ENCODE measurements at places on chromosomes 7 and 10. TPM values are rescaled to one million over a fixed set of nuclear protein-coding genes. Genes with fewer than 3 reads are reported as not detected.

GRCh38 chr10:81814842-81815241 is 60.2 kb upstream of the NRG3 start:
- no peak overlapping the region for H3K4me3 ChIP-seq
- H3K27ac ChIP-seq: no peak overlapping the region

DNA sequence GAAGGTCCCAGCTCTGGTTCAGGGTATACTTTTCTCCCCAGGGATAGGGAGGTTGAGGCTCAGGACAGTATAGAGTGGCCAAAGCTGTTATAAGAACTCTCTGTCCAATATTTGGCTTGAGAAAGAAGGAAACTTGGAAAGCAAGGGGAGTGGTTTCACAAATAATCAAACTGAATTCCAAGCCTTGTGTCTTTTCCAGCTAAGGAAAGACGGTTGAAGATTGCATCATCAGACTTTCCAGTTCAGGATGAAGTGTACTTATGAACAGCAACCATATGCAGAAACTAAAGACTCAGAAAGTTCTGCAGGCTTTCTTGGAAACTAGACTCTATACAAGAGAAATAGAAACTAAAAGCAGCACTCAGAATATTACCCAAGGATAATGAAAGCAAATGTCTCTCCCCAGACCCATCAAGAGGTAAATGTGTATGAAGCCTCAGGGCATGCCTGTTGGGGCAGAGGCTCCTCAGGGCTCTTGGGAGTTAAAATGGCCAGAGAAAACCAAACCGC is 46.4 kb downstream of the RAMP3 start:
- H3K36me3 ChIP-seq: no peaks in the 10 kb centered on the region
- no peak overlapping the region for H3K4me3 ChIP-seq
- H3K4me1 ChIP-seq: no peaks in the 10 kb centered on the region
- H3K27ac ChIP-seq: no peak overlapping the region
- no peak for DNase-seq

GRCh38 chr10:49605939-49606509 is 4.1 kb upstream of the SLC18A3 start:
- H3K4me3 ChIP-seq: no peak overlapping the region
- H3K27me3 ChIP-seq: peaks cover 18% of the 10 kb centered on the region
- H3K27ac ChIP-seq: no peak overlapping the region
- H3K4me1 ChIP-seq: no peaks in the 10 kb centered on the region

DNA sequence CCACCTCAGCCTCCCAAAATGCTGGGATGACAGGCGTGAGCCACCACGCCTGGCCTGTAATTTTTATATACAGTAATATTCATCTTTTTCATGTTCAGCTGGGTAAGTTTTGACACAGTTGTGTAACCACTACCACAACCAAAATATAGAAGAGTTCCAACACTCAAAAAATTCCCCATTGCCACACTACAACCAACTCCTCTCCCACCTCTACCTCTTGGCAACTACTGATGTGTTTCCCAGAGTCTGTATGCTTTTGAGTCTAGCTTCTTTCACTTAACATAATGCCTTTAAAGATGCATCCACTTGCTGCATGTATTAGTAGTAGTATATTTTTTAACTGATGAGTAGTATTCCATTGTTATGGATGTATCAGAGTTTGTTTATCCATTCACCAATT is 90.7 kb downstream of the SRPK2 start:
- H3K27ac ChIP-seq: no peak overlapping the region
- DNase-seq: no peak
- H3K4me1 ChIP-seq: no peaks in the 10 kb centered on the region
- no peaks in the 10 kb centered on the region for H3K36me3 ChIP-seq
- no peak overlapping the region for H3K4me3 ChIP-seq
- H3K27me3 ChIP-seq: no peaks in the 10 kb centered on the region

GRCh38 chr10:115214829-115215228 is 121.7 kb downstream of the ATRNL1 start:
- no peak overlapping the region for H3K4me3 ChIP-seq
- H3K27me3 ChIP-seq: no peaks in the 10 kb centered on the region
- H3K4me1 ChIP-seq: no peaks in the 10 kb centered on the region
- no peaks in the 10 kb centered on the region for H3K36me3 ChIP-seq
- DNase-seq: peak; percentile 3

DNA sequence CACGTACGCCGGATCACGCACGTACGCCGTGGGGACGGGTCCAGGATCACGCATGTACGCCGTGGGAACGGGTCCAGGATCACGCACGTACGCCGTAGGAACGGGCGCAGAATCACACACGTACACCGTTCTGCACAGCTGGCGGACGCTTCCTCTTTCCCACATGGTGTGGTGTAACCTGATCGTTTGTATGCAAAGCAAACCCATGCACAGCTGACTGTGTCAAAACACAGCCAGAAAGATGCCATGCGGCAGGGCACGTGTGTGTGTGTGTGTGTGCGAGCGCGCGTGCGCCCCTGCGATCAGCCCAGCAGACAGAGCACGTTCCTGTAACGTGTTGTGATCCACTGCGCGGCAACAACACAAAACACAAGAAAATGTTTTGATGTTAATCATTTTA is 573.6 kb downstream of the DNAJB6 start:
- peak; percentile 23 for DNase-seq
- no peaks in the 10 kb centered on the region for H3K36me3 ChIP-seq
- no peak overlapping the region for H3K4me3 ChIP-seq

DNA sequence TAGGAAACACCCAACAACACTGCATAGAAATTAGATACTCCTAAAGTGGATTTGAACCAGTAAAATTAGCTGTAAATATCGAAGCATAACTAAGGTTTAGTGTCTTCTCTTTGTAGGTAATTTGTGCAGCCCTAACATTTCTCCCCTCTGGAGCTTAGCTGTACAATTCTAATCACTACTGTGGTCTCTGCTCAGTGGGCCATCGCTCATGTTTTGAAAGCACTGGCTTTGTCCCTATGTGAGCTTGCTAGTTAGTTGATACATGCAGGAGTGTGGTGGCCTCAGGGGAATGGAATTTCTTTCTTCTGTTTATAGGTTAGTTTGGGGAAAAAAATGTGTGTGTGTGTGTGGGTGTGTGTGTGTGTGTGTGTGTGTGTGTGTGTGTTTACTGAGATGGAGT is 373.1 kb downstream of the DPP6 start:
- no peaks in the 10 kb centered on the region for H3K27me3 ChIP-seq
- H3K27ac ChIP-seq: no peak overlapping the region

- no peaks in the 10 kb centered on the region for H3K27me3 ChIP-seq
- no peak overlapping the region for H3K4me3 ChIP-seq
- no peak overlapping the region for H3K27ac ChIP-seq
- no peaks in the 10 kb centered on the region for H3K4me1 ChIP-seq
- DNase-seq: no peak
- no peaks in the 10 kb centered on the region for H3K36me3 ChIP-seq
Observed at GRCh38 chr7:151676759-151677158, 157.1 kb upstream of the RHEB start.

- no peak overlapping the region for H3K27ac ChIP-seq
- no peaks in the 10 kb centered on the region for H3K27me3 ChIP-seq
Observed at GRCh38 chr10:19918794-19919193, 102.6 kb downstream of the PLXDC2 start.

DNA sequence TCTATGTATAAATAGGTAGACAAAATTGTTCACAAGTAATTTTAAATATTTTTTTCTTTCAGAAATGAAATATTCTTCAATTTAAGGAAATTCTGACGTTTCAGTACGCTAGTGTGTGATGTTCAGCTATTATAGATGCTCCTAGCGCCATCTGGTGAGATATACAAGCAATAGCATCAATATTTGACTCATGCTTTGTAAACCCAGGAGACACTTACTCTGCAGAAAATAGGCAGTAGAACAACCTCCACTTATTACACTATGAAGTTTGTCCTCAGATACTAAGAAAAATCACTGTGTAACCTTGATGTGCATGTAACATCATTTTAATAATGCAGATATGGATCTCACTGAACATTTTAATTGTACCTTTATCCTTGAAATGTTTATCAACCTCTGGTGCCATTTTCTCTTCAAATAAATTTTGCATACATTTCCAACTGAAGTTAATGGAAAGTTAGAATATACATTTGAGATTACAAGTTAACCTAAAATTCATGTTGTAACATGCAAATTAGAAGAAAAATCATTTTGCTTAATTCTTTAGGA is 151.5 kb upstream of the FAM3C start:
- no peaks in the 10 kb centered on the region for H3K36me3 ChIP-seq
- peak; percentile 58 for DNase-seq
- no peaks in the 10 kb centered on the region for H3K4me1 ChIP-seq
- no peak overlapping the region for H3K27ac ChIP-seq
- no peaks in the 10 kb centered on the region for H3K27me3 ChIP-seq
- no peak overlapping the region for H3K4me3 ChIP-seq

DNA sequence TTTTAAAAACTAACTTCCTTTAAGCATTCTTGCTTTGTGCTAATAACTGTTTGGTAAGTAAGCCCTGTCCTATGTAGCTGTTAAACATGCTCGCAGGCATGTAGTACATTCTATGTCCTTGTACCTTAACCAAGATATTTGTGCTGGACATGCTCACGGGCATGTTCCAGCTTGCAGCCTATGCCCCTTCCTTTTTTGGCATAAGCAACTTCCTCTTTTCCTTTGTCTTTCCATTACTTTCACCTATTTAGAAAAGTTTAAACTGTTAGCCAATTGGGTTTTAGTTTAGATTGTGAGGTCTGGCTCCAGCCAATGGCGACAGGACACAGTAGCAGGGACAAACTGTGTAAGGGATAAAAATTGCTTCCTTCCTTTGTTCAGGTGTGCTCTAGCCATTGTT is 14.4 kb upstream of the APBB1IP start:
- H3K4me1 ChIP-seq: no peaks in the 10 kb centered on the region
- H3K27me3 ChIP-seq: no peaks in the 10 kb centered on the region
- no peak for DNase-seq
- H3K36me3 ChIP-seq: no peaks in the 10 kb centered on the region
- H3K27ac ChIP-seq: no peak overlapping the region

GRCh38 chr10:93068411-93069244 is 5.1 kb upstream of the CYP26A1 start:
- H3K4me1 ChIP-seq: no peaks in the 10 kb centered on the region
- DNase-seq: no peak
- no peak overlapping the region for H3K27ac ChIP-seq
- H3K4me3 ChIP-seq: no peak overlapping the region
- peaks cover 78% of the 10 kb centered on the region for H3K27me3 ChIP-seq
- H3K36me3 ChIP-seq: no peaks in the 10 kb centered on the region

GRCh38 chr10:98675902-98676301 is 229.2 kb upstream of the HPS1 start:
- H3K27ac ChIP-seq: no peak overlapping the region
- no peaks in the 10 kb centered on the region for H3K36me3 ChIP-seq
- H3K27me3 ChIP-seq: no peaks in the 10 kb centered on the region
- no peaks in the 10 kb centered on the region for H3K4me1 ChIP-seq
- H3K4me3 ChIP-seq: no peak overlapping the region

- no peaks in the 10 kb centered on the region for H3K27me3 ChIP-seq
- no peak for DNase-seq
- H3K4me3 ChIP-seq: no peak overlapping the region
- no peaks in the 10 kb centered on the region for H3K36me3 ChIP-seq
- no peak overlapping the region for H3K27ac ChIP-seq
Observed at GRCh38 chr7:24587853-24588252, 14.6 kb downstream of the PALS2 start.

GRCh38 chr10:27622596-27622995 is 118.5 kb downstream of the RAB18 start:
- H3K27ac ChIP-seq: no peak overlapping the region
- no peaks in the 10 kb centered on the region for H3K27me3 ChIP-seq
- no peaks in the 10 kb centered on the region for H3K36me3 ChIP-seq
- H3K4me1 ChIP-seq: no peaks in the 10 kb centered on the region

- DNase-seq: no peak
- H3K4me3 ChIP-seq: no peak overlapping the region
- H3K27me3 ChIP-seq: no peaks in the 10 kb centered on the region
- no peaks in the 10 kb centered on the region for H3K36me3 ChIP-seq
- no peak overlapping the region for H3K27ac ChIP-seq
- H3K4me1 ChIP-seq: no peaks in the 10 kb centered on the region
Observed at GRCh38 chr10:78715435-78715834, 353.3 kb upstream of the ZMIZ1 start.

GRCh38 chr7:146736446-146737190 is 620.0 kb downstream of the CNTNAP2 start:
- no peaks in the 10 kb centered on the region for H3K4me1 ChIP-seq
- no peaks in the 10 kb centered on the region for H3K27me3 ChIP-seq
- no peaks in the 10 kb centered on the region for H3K36me3 ChIP-seq
- H3K4me3 ChIP-seq: no peak overlapping the region
- H3K27ac ChIP-seq: no peak overlapping the region

GRCh38 chr7:157930926-157931466 is 594.2 kb downstream of the DNAJB6 start:
- H3K27me3 ChIP-seq: no peaks in the 10 kb centered on the region
- H3K4me1 ChIP-seq: no peaks in the 10 kb centered on the region
- H3K36me3 ChIP-seq: no peaks in the 10 kb centered on the region
- DNase-seq: no peak
- no peak overlapping the region for H3K4me3 ChIP-seq

DNA sequence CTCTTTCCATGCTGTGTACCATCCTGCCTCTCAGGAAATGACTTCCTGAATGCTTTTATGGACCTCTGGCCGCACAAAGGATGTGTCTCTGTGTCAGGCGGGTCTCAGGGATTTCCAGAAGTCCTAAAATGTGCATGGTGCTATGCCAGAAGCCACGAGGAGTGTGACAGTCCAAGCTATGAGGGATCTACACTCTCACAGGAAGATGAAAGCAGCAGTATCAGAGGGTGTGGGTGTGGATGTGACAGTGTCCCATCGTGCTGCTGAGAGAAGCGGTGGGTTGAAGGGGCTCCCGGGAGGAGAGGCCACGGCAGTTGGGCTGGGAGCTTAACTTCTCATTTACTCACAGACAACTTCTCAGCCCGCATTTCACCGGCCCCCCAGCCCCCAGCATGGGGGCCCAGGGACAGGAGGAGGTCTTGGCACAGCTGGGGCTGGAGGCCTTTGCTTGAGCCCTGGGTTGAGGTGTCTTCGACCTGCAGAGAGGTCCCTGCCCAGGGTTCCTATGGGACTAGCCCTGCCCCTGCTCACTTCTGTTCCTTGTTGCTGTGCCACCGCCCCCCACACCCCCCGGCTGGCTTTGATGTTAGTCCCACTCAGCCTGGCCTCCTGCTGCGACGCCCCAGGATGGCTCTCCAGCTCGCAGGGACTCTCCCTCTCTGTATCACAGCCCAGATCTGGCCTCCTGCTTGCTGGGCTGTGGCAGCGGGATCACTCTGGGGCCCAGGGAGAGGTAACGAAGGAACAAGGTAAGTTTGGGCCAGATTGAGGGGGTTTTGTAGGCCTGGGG is 30.8 kb upstream of the EMX2 start:
- DNase-seq: no peak
- H3K27ac ChIP-seq: no peak overlapping the region
- no peak overlapping the region for H3K4me3 ChIP-seq
- no peaks in the 10 kb centered on the region for H3K4me1 ChIP-seq
- H3K27me3 ChIP-seq: no peaks in the 10 kb centered on the region

The ADIRF gene
- 357 TPM for total RNA-seq

The ADAMTS14 gene
- total RNA-seq: 0.47 TPM

The PDE6C gene
- not detected for total RNA-seq

The OR2F1 gene
- total RNA-seq: not detected

The NUTM2B gene
- 1.1 TPM for total RNA-seq

The EEPD1 gene
- 6.3 TPM for total RNA-seq
